Naive thymus-derived CD4-positive, alpha-beta T cell (primary cell): ENCODE measurements at places on chromosomes 7 and 10. TPM values are rescaled to one million over a fixed set of nuclear protein-coding genes. Genes with fewer than 3 reads are reported as not detected.

The OR2A42 gene
- total RNA-seq, result 0.13 TPM

The ACTR3C gene
- total RNA-seq, result 9.8 and 13.2 TPM in 2 replicates

The CRPPA gene
- 1.3 TPM for total RNA-seq

GRCh38 chr10:132028706-132029105, 37.0 kb upstream of the JAKMIP3 start:
- DNase-seq, result no peak

DNA sequence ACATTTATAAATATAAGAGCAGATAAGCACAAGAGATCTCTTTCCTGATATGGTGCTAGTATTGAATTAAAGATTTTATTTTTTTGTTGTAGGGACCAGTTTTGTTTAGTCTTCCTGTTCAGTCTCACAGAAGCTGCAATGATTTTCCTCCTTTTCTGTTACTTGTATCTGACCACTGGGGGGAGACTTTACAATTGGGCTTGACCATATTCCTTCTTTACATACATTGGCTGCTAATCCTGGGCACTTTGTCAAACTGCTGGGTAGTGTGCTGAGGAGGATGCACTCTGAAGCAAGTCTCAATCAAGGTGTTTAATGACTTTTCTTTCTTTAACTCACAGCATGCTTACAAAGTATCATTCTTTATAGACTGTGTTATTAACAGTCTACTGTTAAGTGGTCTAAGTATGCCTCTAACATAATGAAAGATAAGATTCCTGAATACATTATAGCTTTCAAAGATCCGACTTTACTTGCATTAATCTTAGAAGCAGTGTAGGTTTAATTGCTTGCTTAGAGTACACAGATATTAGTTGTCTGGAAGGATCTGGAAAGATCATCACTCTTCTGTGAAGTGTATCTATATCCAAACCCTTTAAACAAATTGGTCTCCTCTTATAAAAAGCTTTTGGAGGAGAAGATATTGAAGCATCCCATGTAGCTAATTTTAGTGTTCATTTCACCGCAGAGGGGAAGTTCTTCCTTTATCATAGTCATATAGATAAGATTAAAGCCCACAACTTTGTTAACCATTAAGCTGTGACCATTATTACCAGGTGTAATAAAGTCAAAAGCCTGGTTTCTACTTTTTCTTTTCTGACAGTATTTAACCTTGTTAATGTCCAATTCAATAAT, 3.1 kb downstream of the PALS2 start:
- DNase-seq, result no peak

GRCh38 chr7:73966941-73967831, 60.8 kb upstream of the ELN start:
- no peak for DNase-seq
